Stimulated activated effector memory CD8-positive, alpha-beta T cell treated with anti-CD3 and anti-CD28 coated beads, Interleukin-12 subunit alpha, Interleukin-12 subunit beta, amount 100 ng/mL, for 72 hours (primary cell): ENCODE measurements at places on chromosomes 5 and 9.
A peak's percentile ranks its signal among the peaks of the same experiment; 100 is the strongest.

GRCh38 chr5:148014276-148014675 lies 49.5 kb upstream of the SPINK5 start:
- DNase-seq = no peak

- peak; percentile 71 for DNase-seq
Measured at GRCh38 chr5:163506095-163506457, 657 bp downstream of the MAT2B start.

- no peak for DNase-seq
Measured at GRCh38 chr9:80836013-80836412, 853.3 kb downstream of the TLE1 start.

DNA sequence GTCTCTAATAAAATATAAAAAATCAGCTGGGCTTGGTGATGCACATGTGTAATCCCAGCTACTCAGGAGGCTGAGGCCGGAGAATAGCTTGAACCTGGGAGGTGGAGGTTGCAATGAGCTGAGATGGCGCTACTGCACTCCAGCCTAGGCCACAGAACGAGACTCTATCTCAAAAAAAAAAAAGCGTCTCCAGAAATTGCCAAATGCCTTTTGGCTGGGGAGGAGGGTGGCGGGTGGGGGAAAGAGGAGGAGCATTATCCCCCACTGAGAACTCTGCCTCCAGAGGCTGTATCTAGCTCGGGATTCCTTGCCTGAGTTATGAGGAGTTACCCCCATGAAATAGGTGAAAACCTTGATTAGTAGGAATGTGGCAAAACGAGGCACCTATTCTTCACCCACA lies 4.8 kb downstream of the ROPN1L start:
- no peak for DNase-seq

- no peak for DNase-seq
Measured at GRCh38 chr5:81639556-81639955, 111.3 kb downstream of the SSBP2 start.

DNA sequence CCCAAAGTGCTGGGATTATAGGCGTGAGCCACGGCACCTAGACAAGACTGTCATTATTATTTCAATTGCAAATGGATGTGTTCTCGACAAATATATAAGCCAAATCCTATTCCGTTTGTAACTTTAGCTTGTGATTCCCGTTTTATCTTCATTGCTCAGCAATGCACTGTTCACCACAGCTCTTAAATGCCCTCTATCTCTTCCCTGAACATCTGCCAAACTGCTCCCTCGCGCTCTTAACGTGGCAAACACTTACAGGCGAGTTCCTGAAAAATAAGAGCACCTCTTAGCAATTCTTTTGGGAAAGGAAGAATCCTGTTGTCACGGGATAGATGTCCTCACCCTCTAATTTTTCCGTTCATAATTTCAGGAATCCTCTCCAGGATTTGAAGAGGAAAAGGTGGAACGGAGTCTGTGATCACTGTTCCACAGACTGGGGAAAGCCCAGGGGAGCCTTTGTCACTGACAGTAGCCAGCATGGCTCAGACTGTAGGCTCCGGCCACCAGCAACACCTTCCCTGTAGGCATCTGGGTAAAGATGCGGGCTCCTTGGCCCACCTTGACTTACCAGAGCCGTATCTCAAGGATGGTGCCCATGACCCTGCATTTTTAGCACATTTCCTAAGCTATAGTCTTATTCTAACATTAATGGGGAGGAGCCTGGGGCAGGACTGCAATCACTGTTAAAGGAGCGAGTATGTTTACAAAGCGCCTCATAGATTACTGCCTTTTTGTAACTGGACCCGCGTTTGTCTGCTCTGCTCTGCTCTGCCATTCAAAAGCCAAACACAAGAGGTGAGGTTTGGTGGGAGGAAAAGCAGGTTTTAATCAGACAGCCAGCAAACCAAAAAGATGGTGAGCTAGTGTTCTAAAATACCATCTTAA lies 20.2 kb upstream of the GNPDA1 start:
- DNase-seq = no peak

- DNase-seq = no peak
Measured at GRCh38 chr5:93583439-93583767, 381 bp downstream of the NR2F1 start.

DNA sequence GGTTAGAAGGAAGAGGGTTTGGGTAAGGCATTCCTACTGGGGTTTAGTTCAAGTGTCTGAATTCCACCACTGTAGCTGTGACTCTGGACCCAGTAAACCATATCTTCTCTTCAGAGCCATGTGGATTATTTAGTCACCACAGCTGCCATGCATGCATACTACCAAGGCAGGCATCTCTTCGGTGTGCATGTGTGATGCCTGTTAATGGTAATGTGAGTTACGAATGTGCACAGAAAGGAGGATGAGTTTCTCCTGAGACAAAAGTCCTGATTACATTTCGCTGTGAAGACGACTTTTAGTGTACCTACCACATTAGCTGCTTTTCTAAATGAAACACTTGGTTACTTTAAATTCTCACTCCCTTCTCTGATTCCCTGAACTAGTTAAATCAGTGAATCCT lies 9.3 kb downstream of the PBX3 start:
- DNase-seq = no peak

GRCh38 chr9:36064448-36065037 lies 27.8 kb downstream of the RECK start:
- DNase-seq = no peak

DNA sequence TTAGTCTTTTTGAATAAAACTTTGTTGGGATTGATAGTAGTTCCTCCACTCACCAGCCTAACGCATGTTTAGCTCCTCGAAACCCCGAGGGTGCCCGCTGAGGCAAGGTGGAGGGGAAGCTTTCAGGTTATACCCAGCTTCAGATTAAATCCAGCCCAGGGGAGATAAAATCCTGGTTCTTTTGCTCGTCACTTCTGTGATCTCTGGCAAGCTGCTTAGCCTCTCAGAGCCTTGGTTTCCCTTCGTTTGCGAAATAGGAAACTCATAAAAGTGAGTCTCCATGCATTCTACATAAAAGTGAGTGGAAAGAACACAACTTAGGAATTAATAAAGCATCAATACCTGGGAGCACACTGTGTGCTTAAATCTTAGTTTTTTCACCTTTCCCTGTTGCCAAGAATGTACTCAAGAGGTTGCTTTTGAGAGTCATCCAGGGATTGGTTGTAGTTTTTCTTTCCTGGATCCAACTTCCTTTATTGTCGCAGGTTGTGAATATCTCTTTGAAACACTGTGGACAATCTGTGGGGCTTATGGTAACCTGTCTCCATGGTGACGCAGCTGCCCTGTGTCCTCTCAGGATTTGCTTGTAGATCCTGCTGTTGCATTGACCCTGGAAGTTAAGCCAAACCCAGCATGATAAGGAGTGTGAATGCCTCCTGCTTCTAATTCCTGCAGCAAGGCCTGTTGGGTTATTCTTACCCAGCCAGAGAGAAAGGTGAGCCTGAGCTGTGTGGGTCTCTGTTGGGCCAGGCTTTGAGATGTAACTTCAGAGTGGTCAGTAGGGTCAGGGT lies 2.0 kb downstream of the GALNT12 start:
- no peak for DNase-seq

- no peak for DNase-seq
Measured at GRCh38 chr9:130110596-130111021, 56.9 kb downstream of the GPR107 start.

GRCh38 chr5:26757941-26758340 lies 280.4 kb downstream of the CDH9 start:
- DNase-seq = no peak

DNA sequence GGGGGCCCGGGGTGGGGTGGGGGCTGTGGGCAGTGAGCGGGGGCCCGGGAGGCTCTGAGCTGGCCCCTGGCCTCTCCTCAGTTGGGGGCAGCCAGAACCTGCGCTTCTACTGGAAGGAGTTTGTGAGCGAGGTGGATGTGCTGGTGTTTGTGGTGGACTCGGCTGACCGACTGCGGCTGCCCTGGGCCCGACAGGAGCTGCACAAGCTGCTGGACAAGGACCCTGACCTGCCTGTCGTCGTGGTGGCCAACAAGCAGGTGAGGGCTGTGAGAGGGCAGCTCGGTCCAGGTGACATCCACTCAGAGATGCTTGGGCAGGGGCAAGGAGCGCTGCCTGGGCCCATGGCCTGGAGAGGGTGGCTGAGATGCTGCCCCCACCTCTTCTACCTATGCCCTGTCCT lies 3.4 kb downstream of the ARL10 start:
- no peak for DNase-seq

- no peak for DNase-seq
Measured at GRCh38 chr9:70260007-70260443, 1.2 kb downstream of the SMC5 start.

GRCh38 chr5:157862183-157862851 lies 3.4 kb upstream of the CLINT1 start:
- no peak for DNase-seq

DNA sequence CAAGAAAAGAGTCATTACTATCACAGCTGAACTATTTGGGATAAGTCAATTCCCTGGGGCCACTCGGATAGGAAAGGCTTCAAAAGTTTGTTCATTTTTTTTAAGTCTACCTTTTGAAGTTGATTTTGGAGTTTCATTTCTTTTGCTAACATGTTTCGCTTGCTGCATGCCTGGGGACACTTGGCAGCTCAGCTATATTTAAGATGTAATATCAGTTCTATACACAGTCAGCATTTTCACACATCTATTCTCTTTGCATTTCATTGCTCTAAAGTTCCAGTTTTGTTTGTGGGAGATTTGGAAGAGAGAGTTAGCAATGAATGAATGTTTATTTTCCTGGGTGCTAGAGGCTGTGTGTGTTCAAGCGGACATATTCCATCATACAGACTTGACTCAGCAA lies 445.2 kb upstream of the GRAMD2B start:
- DNase-seq = no peak

- no peak for DNase-seq
Measured at GRCh38 chr5:36494841-36495601, 111.4 kb upstream of the SLC1A3 start.

GRCh38 chr9:110650261-110650660 lies 18.3 kb upstream of the MUSK start:
- DNase-seq = no peak

- DNase-seq = peak; percentile 18
Measured at GRCh38 chr5:40277161-40277906, 402.4 kb upstream of the PTGER4 start.

GRCh38 chr5:124655921-124656511 lies 90.4 kb downstream of the ZNF608 start:
- no peak for DNase-seq

- DNase-seq = no peak
Measured at GRCh38 chr9:8011974-8012373, 212.4 kb upstream of the DMAC1 start.

- DNase-seq = no peak
Measured at GRCh38 chr9:132588501-132589147, 6.2 kb downstream of the BARHL1 start.

DNA sequence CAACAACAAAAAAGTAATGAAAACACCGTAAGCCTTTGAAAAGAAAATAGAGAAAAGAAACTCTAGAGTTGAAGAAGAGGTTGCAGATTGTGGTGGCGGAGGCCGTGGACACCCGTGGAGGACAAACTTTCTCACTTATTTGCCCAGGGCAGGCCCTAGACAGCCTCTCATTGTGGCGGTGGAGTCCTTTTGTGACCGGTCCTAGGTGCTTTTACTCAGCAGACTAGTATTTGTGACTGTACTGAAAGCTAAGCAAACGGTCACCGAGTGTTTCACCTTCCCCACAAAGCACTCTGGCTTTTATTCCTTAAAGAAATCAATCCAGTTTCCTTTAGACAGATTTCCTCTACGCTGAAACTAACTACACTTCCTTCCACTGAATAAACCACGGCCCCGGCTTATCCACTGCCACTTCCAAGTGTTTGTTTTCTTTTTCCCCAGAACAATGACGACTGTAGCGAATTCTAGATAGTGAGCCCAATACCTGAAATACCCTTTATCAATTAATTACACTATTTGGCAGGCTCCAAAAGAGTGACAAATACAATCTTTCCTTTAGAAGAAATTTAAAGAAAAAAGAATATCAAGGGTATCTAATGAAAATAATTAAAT lies 210.2 kb upstream of the TARS1 start:
- DNase-seq = no peak

DNA sequence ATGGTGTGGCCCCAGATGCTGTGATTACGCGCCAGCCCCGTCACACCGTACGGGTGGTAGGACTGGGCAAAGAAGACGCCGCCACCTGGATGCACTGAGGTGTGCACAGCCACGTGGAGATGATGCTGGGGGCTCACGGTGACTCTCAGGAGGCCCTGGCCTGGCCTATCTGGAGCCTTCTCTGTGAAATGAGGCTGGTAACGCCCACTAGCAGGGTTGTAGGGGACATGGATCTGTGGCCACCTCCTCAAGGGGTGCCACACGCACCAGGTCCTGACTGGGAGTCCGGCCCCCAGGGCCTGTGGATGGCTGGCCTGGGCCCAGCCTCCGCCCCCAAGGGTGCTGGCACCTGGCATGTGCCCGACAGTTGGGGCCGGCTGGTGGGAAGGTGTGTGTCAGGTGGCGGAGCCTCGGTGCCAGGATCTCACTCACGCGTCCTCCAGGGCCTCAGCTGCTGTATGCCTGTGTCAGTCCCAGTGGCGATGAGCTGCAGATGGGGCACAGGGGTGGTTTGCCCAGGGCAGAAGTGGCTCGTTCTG lies 32.4 kb downstream of the NEK6 start:
- no peak for DNase-seq

DNA sequence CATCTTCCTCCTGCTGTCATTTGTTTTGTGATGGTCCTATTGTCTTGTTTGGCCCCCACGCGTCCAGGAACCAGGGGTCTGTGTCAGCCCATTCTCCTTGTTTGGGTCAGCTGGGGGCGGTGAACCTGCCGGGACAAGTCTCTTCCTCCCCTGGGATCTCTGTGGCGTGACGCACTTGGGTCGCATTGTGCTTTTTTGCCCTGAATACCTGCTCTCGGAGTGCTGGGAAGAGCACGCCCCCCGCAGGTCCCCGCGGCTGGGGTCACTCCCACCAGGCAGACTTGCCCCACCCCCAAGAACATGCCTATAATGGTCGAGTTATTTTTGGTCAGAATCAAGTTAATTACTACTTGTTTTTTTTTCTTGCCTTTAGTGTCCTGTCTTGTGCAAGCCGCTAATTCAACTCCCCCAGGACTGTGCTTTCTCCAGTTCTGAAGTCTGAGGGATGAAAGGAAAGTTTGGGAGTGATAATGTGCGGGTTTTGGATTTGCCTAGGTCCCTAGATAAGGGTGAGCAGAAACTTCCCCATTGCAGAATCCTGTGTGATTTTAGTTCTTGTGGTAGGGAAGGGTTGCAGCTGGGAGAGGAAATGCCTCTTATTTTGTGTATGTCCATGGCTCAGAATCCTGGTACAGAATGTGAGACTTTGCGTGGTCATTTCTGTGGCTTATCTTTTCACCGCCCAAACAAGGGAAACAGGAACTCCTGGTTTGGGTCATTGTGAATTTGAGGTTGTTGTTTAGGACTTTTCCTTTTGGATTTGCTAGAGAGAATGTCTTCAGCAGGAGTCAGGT lies 789 bp downstream of the ACER2 start:
- no peak for DNase-seq

GRCh38 chr5:66553368-66553912 lies 42.8 kb upstream of the MAST4 start:
- DNase-seq = no peak

GRCh38 chr5:178449163-178450070 lies 140.8 kb downstream of the COL23A1 start:
- DNase-seq = no peak

- DNase-seq = no peak
Measured at GRCh38 chr9:136722969-136723356, 10.6 kb downstream of the DIPK1B start.

- DNase-seq = no peak
Measured at GRCh38 chr5:111589316-111589715, 77.0 kb upstream of the STARD4 start.
